Testis (tissue), 5 donors: ENCODE measurements at places on chromosomes 11 and 22.

- no peaks in the 10 kb centered on the region for H3K36me3 ChIP-seq
- H3K27me3 ChIP-seq, result no peaks in the 10 kb centered on the region
- peak; percentile 69 for DNase-seq
- peaks cover 12% of the 10 kb centered on the region for H3K4me1 ChIP-seq
- no peak overlapping the region for H3K4me3 ChIP-seq
Measured at GRCh38 chr11:2930704-2931419, 1.6 kb upstream of the PHLDA2 start.

- H3K4me3 ChIP-seq, result no peak overlapping the region
- no peaks in the 10 kb centered on the region for H3K4me1 ChIP-seq
- no peaks in the 10 kb centered on the region for H3K36me3 ChIP-seq
- DNase-seq, result no peak
- H3K27me3 ChIP-seq, result no peaks in the 10 kb centered on the region
Measured at GRCh38 chr11:128845334-128845780, 21.7 kb downstream of the KCNJ1 start.

GRCh38 chr11:117859061-117859460 lies 17.4 kb downstream of the FXYD6 start:
- H3K4me1 ChIP-seq, result peaks cover 83% of the 10 kb centered on the region
- DNase-seq, result no peak
- no peak overlapping the region for H3K4me3 ChIP-seq
- peak overlapping the region; percentile 79 for H3K27ac ChIP-seq
- no peaks in the 10 kb centered on the region for H3K27me3 ChIP-seq
- H3K36me3 ChIP-seq, result no peaks in the 10 kb centered on the region

DNA sequence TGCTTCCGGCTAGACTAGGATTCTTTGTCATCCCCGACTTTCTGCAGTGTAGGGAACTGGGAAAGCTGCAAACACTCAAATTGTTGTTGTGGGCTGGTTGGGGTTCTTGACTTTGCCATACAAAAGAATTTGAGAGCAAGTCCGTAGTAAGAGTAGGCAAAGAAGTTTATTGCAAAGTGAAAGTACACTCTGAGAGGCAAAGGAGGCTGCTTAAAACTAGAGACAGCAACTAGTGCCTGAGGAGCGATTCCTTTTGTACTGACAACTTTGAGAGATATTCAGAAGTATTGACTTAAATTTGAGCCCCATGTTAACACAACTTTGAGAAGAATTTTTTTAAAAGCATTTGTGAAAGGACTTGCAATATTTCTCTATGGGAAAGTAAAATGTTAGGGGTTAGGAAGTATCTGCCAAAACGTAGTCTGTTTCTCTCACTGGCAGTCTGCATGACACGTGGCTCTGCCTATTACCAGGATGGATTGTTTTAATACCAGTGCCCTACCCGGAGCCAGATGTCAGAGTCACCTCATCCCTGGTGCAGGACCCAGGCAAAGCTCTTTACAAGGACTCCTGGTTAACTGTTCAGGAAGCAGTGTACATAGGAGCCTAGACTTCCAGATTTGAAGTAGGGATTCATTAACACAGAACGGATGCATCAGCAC lies 85.0 kb upstream of the CLPB start:
- no peaks in the 10 kb centered on the region for H3K27me3 ChIP-seq
- H3K4me3 ChIP-seq, result no peak overlapping the region
- H3K27ac ChIP-seq, result no peak overlapping the region
- no peaks in the 10 kb centered on the region for H3K4me1 ChIP-seq
- DNase-seq, result no peak

GRCh38 chr11:114447892-114448291 lies 8.6 kb downstream of the REXO2 start:
- H3K27ac ChIP-seq, result no peak overlapping the region
- no peak for DNase-seq
- no peaks in the 10 kb centered on the region for H3K36me3 ChIP-seq

DNA sequence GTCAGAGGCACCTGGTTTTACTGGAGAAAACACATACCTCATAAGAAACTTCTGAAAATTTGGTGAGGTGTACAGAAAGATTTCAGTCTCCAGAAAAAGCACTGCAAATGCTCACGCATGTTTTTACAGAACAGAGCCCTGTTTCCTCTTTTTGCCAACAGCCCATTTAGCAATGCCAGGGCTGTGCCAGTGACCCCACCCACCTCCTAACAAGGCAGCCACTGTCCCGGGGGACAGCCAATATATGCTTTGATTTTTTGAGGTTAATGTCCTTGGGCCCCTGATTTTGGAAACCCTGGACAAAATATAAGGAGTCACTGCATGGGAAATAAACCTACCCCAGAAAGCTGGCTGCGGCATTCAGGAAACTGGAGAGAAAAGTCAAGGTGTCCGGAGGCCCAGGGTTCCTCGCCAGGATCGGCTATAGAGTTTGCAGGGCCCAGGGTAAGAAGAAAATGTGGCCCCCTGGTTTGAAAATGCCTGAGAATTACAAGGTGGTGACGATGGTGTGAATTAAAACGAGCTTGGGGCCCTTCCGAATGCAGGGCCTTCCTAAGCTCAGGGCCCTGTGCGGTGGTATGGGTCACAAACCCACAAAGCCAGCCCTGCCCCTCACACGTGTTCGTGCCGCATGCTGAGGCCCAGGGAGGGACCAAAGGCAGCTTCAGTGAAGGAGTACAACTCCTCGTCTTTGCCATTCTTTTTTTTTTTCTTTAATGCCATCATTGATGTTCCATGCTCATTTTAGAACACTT lies 71.1 kb upstream of the WNT7B start:
- no peaks in the 10 kb centered on the region for H3K27me3 ChIP-seq
- peaks cover 58% of the 10 kb centered on the region for H3K4me1 ChIP-seq
- H3K36me3 ChIP-seq, result no peaks in the 10 kb centered on the region
- H3K27ac ChIP-seq, result peak overlapping the region; percentile 22
- DNase-seq, result peak; percentile 24
